ENCODE measurements at places on chromosomes 3 and 15.
A peak's percentile ranks its signal among the peaks of the same experiment; 100 is the strongest.

DNA sequence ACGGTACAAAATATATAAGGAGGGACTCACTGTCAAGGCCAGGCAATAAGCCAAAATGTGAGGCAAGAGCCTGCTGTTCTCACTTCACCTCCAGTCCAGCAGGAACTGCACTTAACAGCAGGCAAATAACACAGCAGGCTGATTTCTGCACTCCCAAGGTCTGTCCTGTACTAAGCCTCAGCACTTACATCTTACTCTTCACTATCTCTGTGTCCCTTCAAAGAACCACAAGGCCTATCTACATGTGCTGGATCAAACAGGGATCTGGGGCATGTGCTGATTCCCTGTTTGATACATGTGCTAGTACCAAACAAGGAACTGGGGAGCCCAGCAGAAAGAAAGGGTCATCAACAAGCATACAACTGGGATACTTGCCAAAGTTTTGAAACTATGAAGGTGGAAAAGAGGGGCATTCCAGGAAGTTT is 22.2 kb downstream of the UACA start:
- DNase-seq = no peak

DNA sequence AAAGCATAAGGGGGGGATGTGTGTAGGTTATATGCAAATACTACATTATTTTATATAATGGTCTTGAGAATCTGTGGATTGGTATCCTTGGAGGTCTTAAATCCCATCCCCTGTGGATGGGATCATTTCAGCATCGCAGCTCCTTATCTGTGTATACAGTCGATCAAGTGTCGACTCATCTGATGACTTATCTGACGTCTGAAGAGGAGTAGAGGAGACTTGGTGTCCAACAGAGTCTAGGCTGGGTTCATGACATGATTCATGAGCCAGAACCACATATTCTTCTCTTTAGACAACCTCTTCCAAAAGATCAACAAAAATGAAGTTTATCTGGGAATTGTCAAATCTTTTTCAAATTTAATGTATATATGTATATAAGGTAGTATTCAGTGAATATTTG is 220.7 kb downstream of the NR2F2 start:
- no peak for DNase-seq

DNA sequence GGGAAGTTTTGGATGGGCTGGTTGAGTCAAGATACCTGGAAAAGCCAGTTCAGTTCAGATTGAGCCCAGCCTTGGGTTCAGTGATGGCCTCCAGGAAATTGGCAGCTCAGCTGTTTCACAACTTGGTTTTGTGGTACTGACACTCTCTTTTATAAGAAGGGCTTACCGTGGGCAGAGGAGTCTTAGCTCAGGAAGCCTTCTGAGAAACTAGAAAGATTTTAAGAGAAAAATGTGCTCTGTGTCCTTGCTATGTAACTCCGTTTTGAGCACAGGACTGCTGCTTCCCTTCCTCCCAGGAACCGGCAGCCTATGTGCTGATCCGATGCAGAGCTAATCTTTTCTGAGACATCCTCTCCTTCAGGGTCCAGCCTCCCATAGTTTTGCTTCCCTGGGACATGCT is 46.6 kb upstream of the RASGRP1 start:
- peak; percentile 4 for DNase-seq

DNA sequence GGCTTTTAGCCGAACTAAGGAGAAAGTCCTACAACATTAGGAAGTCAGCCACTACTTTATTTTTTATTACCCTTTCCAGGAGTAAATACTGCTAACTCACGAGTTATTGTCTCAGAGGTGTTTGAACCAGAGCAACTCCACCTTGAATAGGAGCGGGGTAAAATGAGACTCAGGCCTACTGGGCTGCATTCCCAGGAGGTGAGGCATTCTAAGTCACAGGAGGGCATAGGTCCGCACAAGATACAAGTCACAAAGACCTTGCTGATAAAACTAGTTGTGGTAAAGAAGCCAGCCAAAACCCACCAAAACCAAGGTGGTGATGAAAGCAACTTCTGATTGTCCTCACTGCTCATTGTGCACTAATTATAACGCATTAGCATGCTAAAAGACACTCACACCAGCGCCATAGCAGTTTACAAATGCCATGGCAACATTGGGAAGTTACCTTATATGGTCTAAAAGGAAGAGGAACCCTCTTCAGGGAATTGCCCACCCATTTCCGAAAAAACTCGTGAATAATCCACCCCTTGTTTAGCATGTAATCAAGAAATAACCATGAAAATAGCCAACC is 555.9 kb downstream of the IGSF11 start:
- no peak for DNase-seq

GRCh38 chr15:79858469-79858868 is 38.3 kb downstream of the MTHFS start:
- no peak for DNase-seq

DNA sequence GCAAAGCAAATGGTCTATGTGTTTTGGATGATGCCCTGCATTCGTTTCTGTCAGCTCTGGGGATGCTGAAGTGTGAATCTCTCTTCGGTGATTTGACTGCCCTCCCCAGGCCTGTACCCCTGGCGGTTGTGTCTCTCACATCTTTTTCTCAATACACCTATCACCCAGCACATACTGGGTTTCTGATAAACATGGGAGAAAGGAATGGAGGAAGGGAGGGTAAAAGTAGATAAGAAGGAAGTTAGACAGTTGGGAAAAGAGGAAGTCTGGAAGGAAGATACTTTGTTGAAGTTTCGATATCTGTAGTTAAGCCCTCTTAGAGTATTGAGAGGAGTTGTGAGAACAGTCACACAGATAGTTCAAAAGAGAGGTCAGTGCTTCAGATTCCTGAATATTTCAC is 35.8 kb upstream of the LRTM1 start:
- DNase-seq = no peak

- no peak for DNase-seq
These were observed 7.0 kb upstream of the BMF start for GRCh38 chr15:40115670-40116093.

- DNase-seq = no peak
These were observed 5.2 kb upstream of the TMCO5A start for GRCh38 chr15:37929238-37929637.

DNA sequence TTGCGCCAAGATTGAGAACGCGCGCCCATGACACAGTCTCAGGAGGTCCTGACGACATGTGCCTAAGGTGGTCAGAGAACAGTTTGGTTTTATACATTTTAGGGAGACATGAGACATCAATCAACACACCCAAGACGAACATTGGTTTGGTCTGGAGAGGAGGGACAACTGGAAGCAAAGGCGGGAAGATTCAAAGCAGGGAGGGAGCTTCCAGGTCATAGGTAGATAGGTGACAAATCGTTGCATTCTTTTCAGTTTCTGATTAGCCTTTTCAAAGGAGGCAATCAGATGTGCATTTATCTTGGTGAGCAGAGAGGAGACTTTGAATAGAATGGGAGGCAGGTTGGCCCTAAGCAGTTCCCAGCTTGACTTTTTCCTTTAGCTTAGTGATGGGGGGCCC is 828.4 kb upstream of the DPPA4 start:
- DNase-seq = no peak

GRCh38 chr3:70608434-70608833 is 296.0 kb upstream of the MDFIC2 start:
- no peak for DNase-seq

DNA sequence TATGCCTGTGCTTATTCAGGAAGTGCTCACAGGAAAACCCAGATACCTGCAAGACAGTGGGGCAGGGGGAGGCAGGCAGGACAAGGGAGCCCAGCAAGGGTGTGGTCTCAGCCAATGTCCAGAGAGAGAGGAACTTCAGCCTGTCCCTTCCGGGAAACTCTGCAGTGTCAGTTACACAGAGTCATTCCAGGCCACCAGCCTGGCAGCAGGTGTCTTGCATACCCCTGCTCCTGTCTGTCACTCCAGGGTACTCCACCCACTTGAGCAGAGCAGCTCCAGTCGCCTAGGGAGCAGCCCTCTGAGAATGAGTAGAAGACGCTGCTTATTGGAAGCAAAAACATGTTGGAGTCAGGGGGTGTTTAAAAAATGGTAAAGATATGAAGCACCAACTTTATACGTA is 431.2 kb upstream of the RGMA start:
- DNase-seq = no peak

- DNase-seq = no peak
These were observed 162.0 kb upstream of the STT3B start for GRCh38 chr3:31370681-31371080.

- DNase-seq = no peak
These were observed 86.6 kb downstream of the LINGO1 start for GRCh38 chr15:77546050-77546501.

DNA sequence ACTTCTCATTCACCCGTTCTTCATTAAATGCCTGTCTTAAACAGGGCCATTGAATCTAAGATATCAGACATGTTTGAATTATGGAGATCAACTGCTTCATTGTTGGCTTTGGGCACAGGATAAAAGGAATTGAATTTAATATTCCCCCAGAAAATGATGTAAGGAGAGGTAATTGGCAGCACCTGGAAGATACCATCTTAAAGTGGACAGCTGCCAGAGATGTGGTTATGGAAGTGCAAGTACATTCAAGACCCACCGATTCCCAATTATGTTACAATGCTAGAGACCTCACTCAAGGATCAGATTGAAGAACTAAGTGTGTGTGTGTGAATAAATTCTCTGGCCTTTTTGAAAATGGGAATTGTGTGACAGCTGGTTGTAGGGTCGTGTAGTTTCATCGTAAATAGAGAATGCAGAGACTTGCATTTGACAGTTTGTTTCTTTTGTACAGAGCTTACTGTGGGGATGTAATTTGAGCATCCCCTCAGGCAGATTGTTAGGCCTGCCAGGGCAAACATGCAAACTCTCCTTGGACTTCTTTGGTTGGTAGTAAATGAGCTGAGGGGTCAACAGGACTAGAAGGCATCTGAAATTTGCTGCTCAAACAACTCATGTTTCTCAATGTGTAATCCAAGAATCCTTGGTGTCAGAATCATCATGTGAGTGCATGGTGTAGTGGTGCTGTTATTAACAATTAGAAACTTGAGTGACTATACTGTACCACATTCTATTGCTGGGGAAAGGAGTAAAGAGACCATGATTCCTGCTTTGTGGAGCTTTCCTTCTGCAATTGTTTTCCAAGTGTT is 359.2 kb upstream of the THRB start:
- no peak for DNase-seq

- DNase-seq = no peak
These were observed 4.9 kb upstream of the GTF2A2 start for GRCh38 chr15:59662260-59662659.

- no peak for DNase-seq
These were observed 216.6 kb upstream of the IL12A start for GRCh38 chr3:159771865-159772611.

GRCh38 chr3:193589616-193590015 is 3.4 kb upstream of the OPA1 start:
- DNase-seq = no peak

DNA sequence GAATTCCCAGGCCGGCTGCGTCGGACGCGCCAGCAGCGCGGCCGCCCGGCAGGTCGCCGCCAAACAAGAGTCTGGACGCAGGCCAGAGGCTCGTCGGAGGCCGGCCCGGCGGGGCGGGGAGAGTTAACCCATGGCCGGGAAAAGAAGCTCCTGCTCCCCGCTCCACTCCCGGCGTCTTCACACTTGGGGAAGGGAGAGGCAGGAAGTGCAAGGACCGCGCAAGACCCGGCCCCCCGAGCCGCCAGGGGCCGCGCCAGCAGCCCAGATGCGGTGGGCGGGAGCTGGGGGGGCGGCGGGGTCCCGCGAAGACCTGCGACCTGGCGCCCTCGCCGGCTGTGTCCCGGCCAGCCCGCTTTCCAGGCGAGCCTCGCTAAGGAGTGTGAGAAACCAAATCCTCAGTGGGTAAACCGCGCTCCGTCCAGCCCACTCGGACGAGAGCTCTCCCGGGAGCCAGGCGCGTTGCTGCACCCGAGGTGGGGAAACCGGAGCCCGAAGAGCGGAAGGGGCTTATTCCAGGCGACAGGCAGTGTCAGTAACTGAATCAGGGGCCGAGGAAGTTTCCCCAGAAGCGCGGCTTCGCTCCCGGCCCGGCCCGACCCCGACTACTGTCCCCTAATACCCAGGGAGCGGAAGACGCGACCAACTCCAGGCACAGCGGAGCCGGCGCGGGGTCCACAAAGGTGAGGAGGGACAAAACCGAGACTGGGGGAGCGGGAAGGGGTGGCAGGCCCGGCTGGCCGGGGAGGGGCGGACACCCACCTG is 721 bp downstream of the ADAMTS7 start:
- DNase-seq = no peak

DNA sequence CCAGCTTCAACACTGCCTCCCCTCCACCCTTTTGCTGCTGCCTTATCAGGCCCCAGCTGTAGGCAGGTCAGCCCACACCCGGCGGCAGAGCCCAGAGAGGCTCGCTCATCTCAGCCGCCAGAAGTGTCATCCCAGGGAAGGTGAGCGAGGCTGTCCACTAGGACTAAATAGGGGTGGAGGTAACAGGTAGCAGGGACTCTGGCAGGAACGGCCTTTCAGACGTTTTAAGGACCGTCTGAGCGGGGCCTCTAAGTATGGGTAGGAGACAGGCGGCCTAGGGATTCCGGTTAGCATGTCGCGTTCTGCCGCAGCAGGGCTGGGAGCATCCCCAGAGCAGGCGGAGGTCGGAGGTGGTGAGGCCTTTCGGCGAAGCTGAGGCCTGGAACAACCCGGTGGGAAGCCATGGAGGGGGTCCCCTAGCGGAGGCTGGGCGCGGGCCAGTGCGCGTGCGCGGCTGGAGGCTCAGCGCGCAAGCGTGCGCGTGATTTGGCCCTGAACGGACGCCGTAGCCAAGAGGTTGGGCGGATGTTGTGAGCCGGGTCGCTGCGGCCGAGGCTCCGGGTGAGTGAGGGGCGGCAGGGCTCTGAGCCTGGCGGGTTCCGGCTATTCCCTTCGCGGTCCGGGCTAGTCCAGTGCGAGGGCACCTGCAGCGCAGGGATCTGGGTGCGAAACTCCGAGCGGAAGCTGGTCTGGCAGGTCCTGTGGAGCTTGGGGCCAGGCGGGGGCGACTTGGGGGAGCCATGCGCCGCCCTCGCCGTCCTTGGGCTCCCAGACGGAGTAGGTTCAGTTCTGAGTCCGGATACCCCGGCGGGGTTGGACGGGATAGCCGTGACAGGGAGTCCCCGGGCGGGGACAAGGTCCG is at the start of the genes MST1 and RNF123:
Gene MST1 (minus strand): TSS at position 429 of the 862 bp plus-strand sequence. CDS start 783 bp downstream, outside the sequence.
Gene RNF123 (plus strand): TSS at position 512 of the 862 bp plus-strand sequence. CDS start 1,609 bp downstream, outside the sequence.
- peak; percentile 83 for DNase-seq

DNA sequence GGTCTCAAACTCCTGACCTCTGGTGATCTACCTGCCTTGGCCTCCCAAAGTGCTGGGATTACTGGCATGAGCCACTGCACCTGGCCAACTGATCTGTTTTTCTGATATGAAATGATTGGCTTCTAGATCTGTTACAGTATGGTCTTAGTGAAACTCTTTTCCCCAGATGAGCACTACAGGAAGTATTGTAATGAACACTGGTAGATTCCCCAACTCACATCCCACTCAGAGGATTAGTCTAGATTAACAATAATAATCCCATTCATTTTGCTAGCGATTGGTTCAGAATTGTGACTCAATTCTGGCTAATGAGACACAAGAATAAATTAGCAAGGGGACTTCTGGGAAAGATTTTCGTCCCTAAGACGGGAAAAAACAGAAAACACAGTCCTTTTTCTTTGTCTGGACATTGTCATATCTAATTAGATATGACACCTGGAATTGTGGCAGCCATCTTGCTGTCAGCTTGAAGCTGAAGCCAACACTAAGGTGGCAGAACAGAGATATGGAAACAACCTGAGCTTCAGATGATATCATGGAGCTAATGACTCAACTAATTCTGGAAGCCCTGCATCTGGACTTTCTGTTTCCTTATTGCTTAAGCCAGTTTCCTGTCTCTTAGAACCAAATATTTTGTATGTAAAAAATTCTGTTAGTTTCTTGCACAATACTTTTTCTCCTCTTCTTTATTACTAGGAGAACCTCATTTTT is 17.4 kb upstream of the NPTN start:
- DNase-seq = no peak

Measured in stimulated activated CD8-positive, alpha-beta memory T cell treated with anti-CD3 and anti-CD28 coated beads, Interleukin-15, amount 100 ng/mL, for 1 hour (primary cell).